Hematopoietic multipotent progenitor cell treated with erythropoietin and hydrocortisone succinate and interleukin-3 and kit ligand, for 6 days (in vitro differentiated cells): ENCODE measurements at places on chromosomes 2 and 18.

GRCh38 chr2:240797914-240798313 lies 22.1 kb downstream of the KIF1A start:
- DNase-seq = no peak

DNA sequence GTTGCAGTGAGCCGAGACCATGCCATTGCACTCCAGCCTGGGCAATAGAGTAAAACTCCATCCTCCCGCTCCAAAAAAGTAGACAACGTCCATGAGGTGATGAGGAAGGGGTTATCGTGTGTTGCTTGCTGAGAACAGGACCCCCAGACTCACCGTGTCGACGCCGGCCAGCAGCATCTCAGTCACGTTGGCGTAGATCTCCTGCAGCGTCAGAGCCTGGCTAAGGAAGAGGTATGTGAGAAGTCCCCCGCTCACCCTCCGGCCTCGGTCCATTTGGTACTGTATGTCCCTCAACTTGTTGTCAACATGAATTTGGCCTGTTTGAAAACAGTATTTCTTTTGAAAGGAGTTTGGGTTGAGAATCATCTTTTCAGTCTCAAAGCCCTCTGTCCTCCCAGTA lies 20.9 kb downstream of the CYP27C1 start:
- DNase-seq = no peak

- no peak for DNase-seq
These were observed 58.9 kb downstream of the INPP4A start for GRCh38 chr2:98503481-98504105.

- no peak for DNase-seq
These were observed 141.2 kb upstream of the CTAGE1 start for GRCh38 chr18:22558945-22559385.

- DNase-seq = peak; percentile 64
These were observed 30.6 kb downstream of the RTN4 start for GRCh38 chr2:55019526-55020258.

DNA sequence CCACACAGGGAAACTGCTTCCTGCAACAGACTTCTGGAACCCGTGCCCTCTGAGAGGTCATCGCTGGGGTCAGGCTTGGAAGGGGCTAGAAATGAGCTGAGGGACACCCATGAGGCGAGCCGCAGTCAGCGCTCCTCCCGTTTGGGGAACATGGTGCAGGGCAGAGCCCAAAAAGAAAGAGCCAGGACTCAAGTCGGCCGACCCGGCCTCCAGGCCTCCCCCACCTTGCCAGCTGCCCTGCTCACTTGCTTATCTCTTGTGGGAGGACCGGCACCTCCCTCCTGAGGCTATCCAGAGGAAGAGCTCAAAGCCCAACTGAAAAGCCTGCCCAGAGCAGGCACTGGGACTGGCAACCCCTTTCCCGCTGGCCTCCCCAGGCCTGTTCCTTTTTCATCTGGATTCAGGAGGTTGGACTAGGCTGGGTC lies 43.6 kb downstream of the SCTR start:
- DNase-seq = peak; percentile 26

GRCh38 chr2:149527998-149528755 lies 59.4 kb downstream of the MMADHC start:
- DNase-seq = no peak

DNA sequence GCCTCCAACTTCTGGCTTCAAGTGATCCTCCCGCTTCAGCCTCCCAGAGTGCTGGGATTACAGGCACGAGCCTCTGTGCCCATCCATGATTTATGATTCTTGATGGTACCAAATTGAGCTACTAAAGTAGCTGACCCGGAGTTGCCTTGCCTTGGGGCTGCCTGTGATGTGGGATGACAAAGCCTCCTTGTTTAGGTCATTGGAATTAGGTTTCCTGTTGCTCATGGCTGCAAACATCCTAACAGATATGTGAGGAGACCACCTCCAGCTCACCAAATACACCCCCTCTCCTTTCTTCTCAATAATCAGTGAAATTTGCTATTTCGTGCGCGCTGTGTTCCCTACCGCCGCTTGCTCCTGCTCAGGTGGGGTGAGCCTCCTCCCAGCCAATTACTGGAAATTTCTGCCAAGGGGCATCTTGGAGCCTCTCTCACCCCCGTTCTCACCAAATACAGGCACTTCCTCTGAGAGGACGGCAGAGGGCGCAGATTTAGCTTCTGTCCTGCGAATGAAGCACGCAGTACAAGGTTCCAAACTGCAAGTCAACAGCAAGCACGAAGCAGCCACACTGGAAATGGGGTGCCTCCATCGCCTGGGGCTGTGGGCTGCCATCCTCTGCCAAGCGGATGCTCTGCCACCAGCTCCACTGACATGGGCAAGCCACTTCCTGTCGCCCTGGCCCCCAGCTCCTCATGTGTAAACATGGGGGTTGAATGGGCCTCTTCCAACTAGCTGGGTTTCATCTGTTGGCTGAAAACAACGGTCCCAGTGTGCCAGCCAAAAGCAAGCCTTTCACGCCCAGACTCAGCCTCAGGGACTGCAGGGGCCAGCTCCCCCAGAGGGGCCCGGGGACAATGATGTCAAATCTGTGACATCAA lies 71.7 kb downstream of the NCAPH start:
- peak; percentile 85 for DNase-seq

- DNase-seq = no peak
These were observed 15.1 kb downstream of the PHOSPHO2 start for GRCh38 chr2:169709331-169709730.

GRCh38 chr2:85173909-85174308 lies 40.7 kb downstream of the TCF7L1 start:
- no peak for DNase-seq

GRCh38 chr18:24428709-24429108 lies 2.2 kb downstream of the IMPACT start:
- no peak for DNase-seq

GRCh38 chr2:67399831-67400489 lies 2.8 kb downstream of the ETAA1 start:
- no peak for DNase-seq

GRCh38 chr2:62604336-62604735 lies 98.3 kb upstream of the TMEM17 start:
- peak; percentile 8 for DNase-seq

GRCh38 chr18:13070460-13070859 lies 79.3 kb downstream of the CEP192 start:
- DNase-seq = no peak

GRCh38 chr2:191231995-191232394 lies 13.2 kb upstream of the MYO1B start:
- peak; percentile 13 for DNase-seq

GRCh38 chr2:71700658-71701397 lies 247.5 kb downstream of the DYSF start:
- DNase-seq = no peak

DNA sequence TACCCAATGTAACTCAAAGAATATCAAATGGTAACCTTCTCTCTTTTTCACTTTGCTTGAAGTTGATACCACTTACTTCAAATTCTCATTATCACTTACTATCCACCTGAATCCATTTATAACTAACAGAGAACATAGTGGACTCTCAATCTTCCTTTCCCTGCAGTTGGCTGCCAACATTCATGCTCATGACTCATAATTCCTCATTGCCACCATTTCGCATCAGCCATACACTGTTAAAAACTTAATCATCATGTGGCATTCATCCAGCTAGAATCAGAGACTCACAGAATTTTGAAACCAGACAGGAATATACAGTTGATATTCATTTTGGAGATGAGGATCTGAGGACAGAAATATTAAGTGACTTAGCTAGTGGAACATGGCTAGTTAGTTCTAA lies 56.8 kb downstream of the SLC4A10 start:
- DNase-seq = no peak

DNA sequence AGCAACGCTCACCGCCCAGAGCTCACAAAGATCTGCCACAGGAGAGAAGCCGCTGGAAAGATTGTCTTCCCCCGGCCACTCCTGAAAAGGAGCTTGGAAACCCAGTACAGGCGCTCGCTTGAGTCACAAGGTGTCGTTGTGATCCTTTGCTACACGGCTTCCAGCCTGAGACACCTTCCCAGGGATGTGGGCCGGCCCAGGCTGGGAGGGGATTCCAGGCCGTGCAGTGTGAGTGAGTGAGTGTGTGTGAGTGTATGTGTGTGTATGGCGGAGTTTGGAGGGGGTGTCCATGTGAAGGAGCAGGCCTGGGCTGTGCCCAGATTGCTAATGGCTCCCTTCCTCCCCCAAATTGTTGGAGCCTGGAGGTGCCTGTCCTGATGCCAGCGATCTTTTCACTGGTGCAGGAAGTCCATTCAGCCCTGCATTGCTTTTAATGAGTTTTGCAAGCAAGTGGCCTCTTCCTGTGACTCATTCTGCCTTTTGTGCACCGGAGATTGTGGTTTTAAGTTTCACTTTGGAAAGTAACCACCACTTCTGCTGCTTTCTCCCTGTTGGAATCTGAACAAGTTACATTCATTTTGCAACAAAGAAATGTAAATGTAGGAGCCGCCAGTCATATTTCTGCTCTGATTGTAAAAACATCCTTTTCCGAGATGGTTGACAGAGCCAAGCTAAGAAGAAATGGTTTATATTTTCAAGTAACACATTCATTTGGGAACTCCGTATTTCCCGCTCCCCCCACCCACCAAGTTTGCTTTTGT lies 83.7 kb downstream of the LPIN1 start:
- peak; percentile 89 for DNase-seq

GRCh38 chr2:128409326-128410034 lies 90.8 kb upstream of the HS6ST1 start:
- DNase-seq = no peak

GRCh38 chr18:13245481-13246000 lies 27.0 kb downstream of the LDLRAD4 start:
- DNase-seq = no peak

- no peak for DNase-seq
These were observed 612.7 kb downstream of the EPHA4 start for GRCh38 chr2:220959391-220959802.

DNA sequence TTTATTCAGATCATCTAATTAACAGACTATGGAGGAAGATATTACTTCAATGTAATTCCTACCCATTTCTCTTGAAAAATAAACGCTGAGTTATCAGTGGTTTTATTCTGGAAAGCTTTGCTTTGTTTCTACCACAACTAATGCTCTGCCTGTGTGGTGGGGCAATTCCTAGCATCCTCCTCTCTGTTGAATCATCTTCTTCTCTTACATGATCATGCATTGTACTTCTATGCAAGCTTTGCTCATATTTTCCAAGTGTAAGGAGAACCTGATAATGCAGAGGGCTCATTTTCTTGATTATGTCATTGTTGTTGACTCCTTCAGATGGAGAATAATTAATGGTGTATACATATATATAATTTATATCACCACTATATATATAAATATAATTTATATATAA lies 46.7 kb downstream of the CCDC195 start:
- no peak for DNase-seq

DNA sequence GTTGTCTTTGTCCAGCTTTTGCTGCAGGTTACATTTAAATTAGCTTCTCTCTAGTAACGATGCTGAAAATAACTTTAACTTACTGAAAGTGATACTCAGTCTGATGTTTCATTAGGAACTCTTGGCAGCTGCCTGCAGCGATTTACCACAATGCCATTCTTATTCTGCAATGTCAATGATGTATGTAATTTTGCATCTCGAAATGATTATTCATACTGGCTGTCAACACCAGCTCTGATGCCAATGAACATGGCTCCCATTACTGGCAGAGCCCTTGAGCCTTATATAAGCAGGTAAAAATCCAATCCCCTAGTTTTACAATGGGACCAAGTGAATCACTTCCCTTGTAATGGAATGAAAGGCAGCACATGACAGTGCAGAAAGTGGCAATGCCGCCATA lies 16.3 kb upstream of the MFF start:
- DNase-seq = no peak

DNA sequence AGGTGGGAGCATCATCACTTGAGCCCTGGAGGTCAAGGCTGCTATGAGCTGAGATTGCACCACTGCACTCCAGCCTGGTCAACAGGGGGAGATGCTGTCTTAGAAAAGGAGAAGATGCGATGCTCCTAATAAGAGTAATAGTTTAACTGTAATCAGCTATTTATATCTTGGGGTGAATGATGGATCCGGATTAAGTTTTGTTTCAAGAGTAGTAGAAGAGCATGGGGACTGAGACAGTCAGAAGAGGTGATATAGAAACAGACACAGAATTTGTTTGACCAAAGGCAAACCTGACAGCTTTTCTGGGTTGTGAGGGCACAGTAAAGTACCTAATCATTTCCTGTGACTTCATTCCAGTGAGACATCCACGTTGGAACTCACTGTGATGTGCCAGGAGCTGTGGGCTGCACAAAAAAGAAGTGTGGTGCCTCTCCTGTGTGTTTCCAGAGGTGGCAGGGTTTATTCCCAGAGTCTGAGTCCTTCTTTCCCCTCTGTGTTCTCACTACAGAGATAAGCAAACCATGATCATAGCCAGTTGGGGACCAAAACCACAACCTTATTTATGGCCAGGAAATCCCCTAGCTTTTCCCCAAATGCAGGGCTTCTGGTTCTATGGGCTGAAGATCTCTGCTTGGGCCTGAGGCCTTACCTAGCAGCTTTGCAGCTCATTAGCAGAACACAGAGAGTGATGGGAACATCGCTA lies 113.7 kb downstream of the XRCC5 start:
- peak; percentile 45 for DNase-seq

DNA sequence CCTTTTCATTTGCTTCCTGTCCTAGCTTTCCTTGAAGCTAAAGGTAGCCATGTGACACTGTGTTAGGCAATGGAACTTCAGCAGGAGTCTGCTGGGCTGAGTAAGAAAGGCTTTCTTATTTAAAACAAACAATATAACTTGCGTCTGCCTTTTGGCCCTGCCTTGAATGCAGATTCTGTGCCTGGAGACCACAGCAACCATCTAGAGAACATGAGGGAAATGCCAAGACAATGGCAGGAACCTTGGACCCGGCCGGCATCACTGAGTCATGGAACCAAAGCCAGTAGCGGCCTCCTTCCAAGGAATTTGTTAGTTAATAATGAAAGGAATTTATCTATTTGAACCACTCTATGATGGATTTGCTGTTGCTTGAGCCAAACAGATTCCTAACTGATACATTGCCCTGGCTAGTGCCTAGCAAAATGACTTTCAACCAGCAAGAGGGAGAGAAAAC lies 207.5 kb upstream of the EPHA4 start:
- DNase-seq = no peak

GRCh38 chr2:58266211-58266610 lies 25.1 kb upstream of the FANCL start:
- DNase-seq = no peak

- no peak for DNase-seq
These were observed 10.5 kb downstream of the SCTR start for GRCh38 chr2:119513832-119514231.

DNA sequence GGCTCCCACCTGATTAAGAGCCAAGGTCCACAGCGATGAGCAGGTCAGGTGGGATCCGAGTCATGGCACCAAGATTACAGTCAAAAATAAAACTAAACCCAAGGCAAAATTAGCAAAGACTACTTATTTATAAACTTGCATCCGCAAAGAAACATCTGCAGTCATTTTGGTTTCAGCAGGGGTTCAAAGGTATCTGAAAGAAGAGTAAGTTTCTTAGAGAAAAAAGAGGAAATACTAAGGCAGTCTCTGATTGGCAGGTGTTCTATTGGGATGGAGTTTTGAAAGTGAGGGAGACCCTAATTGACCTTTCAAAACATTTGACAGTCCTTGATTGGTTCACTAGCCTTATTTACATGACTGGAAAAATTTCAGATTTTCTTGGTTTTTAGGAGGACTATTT lies 11.0 kb upstream of the PLB1 start:
- DNase-seq = no peak
